Suppressor macrophage (primary cell): ENCODE measurements at places on chromosomes 5 and 9.

DNA sequence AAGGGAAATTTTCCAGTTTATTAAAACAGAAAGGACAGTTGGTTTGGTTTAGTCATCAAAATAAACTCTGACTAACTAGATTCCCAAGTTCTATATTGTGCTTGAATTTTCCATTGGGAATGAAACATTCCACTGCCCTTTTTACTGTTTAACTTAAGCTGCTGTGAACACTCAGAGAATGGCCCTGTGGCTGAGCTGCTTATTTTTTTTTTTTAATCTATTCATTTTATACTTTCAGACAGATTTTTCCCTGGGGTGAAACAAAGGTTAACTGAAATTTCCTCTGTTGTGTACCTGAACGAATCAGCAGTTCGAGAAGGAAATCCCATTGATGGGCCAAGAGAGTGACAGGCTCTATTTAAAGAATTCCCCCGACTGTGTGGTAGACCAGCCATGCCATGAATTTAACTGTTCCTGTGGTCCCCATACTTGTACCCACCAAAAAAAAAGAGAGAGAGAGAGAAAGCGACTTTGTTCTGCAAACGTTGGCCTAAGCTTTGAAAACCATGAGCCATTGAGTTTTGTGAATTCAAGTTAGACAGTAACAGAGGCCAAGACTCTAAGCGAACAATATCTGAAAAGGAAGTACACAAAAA lies 138.7 kb upstream of the GRHPR start:
- DNase-seq = no peak

- DNase-seq = no peak
Measured at GRCh38 chr5:66327008-66327407, 182.9 kb downstream of the SREK1 start.

DNA sequence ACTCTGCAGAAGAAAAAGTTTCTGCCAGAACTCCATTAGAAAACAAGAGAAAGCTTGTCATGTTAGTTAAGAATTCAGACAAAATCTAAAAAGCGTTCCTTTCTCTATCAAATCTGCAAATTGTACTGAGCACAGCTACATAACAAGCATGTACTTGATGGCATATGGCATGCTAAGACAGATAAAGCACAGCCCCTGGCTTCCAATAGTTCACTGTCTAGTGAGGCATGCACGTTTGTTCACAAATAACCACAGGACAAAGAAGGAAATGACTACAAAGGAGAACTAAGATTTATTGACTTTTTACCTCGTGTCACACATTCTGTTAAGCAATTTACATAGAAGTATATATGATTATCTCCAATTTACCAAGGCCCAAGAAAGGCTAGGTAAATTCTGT lies 518.2 kb upstream of the TLE4 start:
- DNase-seq = no peak

- no peak for DNase-seq
Measured at GRCh38 chr5:57696825-57697570, 214.4 kb upstream of the ACTBL2 start.

GRCh38 chr5:113846941-113847340 lies 333.4 kb downstream of the YTHDC2 start:
- no peak for DNase-seq
